Left colon (tissue), 2 donors: ENCODE measurements at places on chromosomes 11 and 22. TPM values are rescaled to one million over a fixed set of nuclear protein-coding genes. Genes with fewer than 3 reads are reported as not detected.
A peak's percentile ranks its signal among the peaks of the same experiment; 100 is the strongest.

DBX1 gene
- total RNA-seq: not detected

OSBP2 gene
- 2.9 TPM for total RNA-seq

IGSF9B gene
- total RNA-seq: 4.4 TPM

TSPAN4 gene
- total RNA-seq: 11.7 TPM

ZP1 gene
- not detected for total RNA-seq

- peak; percentile 62 for DNase-seq
Observed at GRCh38 chr22:23856721-23857605, 712 bp upstream of the SLC2A11 start.

GRCh38 chr11:19701421-19701820 is 11.2 kb upstream of the NAV2 start:
- no peak for DNase-seq

GRCh38 chr11:35488117-35488516 is 37.3 kb downstream of the PAMR1 start:
- no peak for DNase-seq

DNA sequence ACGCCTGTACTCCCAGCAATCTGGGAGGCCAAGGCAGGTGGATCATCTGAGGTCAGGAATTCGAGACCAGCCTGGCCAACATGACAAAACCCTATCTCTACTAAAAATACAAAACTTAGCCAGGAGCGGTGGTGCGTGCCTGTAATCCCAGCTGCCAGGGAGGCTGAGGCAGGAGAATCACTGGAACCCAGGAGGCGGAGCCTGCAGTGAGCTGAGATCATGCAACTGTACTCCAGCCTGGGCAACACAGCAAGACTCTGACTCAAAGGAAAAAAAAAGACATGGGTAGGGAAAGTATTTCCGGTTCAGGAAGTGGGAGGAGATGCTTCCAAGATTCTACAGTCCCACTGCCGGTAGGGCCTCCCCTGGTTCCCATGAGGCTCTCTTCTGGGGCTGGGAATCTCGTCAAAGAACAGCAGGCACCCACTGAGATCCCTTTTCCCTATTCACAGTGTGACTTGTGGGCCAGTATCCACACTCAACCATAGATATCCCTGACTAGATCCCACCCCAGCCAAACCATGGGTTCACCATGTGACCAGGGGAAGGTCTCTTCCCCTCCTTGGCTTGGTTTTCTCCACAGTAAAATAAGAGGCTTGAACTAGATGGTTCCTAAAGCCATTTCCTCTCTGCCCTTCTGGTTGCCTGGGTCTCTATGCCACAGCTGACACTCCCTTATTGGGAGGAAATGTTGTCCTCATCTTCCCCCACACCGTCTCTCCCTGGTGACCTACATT is 443.3 kb downstream of the BUD13 start:
- DNase-seq: no peak

GRCh38 chr11:64637334-64638017 is 46.5 kb downstream of the SLC22A12 start:
- DNase-seq: no peak

- no peak for DNase-seq
Observed at GRCh38 chr11:93732237-93732892, 8.9 kb downstream of the TAF1D start.

- no peak for DNase-seq
Observed at GRCh38 chr11:79321263-79321662, 119.6 kb downstream of the TENM4 start.
